ENCODE measurements at places on chromosomes 5 and 9. TPM values are rescaled to one million over a fixed set of nuclear protein-coding genes. Genes with fewer than 3 reads are reported as not detected.

LEAP2 gene
- 5.0 TPM for total RNA-seq

CCDC180 gene
- total RNA-seq, result 10.9 TPM

RANBP17 gene
- 5.2 TPM for total RNA-seq

BNC2 gene
- 2.6 TPM for total RNA-seq

SCAMP1 gene
- 20.8 TPM for total RNA-seq

SPTLC1 gene
- total RNA-seq, result 60.7 TPM

DDX41 gene
- 68.9 TPM for total RNA-seq

DNA sequence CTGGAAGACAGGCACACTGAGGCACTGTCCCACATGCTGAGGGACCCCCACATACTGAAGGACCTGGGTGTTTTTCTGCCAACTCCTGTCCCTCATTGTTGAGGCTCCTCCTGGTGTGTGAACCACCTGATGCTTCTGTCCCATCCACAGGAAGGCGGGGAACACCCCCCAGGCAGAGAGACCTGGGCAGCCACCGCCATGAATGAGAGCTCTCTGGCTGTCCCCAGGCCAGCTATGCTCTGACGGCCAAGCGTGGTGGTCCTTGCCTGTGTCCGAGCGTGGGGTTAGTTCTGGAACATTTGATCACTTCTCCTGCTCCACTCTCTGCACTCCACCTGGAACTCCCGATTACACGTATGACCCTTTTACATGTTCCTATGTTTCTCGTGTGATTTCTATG is 11.9 kb upstream of the LRRC14B start:
- no peak for DNase-seq

- DNase-seq, result no peak
Measured at GRCh38 chr9:20552874-20553557, 69.3 kb downstream of the MLLT3 start.

GRCh38 chr9:72465593-72465984 is 55.8 kb upstream of the TMC1 start:
- no peak for DNase-seq

GRCh38 chr9:107123389-107123788 is 159.7 kb upstream of the RAD23B start:
- no peak for DNase-seq

DNA sequence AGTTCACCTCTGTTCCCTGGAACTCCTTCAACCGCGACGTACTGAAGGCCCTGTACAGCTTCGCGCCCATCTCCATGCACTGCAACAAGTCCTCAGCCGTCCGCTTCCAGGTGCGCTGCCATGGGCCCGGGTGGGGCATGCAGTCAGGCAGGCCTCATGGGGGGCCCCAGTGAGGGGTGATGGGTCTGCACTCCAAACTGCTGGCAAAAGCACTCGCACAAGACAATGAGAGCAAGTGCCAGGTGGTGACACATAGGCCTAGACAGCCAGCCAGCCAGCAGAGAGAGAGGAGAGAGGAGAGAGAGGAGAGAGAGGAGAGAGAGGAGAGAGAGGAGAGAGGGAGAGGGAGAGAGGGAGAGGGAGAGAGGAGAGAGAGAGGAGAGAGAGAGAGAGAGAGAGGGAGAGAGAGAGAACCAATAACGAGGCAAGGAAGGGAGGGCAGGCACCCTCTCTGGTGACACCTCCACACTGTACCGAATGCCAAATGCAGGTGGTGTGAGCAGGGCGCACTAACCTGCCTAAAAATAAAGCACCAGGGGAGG is 21.0 kb downstream of the DBH start:
- DNase-seq, result no peak

DNA sequence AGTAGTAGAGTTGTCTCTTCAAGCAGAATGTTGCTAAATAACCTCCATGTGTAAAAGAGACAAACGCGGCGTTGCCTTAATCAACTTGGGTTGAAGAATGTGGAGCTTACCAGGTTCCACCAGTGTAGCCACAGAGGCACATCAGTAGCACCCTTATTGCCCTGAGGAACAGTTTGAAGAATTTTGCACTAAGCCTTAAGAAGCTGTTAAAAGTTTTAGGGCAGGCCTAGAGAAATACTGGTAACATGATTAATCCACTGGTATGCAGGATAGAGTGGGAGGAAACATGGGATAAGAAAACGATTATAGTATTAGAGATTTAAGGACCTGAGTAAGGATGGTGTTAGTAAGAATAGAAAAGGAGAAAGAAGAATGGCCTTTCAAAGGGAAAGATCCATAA is 100.6 kb downstream of the ZCCHC7 start:
- no peak for DNase-seq

DNA sequence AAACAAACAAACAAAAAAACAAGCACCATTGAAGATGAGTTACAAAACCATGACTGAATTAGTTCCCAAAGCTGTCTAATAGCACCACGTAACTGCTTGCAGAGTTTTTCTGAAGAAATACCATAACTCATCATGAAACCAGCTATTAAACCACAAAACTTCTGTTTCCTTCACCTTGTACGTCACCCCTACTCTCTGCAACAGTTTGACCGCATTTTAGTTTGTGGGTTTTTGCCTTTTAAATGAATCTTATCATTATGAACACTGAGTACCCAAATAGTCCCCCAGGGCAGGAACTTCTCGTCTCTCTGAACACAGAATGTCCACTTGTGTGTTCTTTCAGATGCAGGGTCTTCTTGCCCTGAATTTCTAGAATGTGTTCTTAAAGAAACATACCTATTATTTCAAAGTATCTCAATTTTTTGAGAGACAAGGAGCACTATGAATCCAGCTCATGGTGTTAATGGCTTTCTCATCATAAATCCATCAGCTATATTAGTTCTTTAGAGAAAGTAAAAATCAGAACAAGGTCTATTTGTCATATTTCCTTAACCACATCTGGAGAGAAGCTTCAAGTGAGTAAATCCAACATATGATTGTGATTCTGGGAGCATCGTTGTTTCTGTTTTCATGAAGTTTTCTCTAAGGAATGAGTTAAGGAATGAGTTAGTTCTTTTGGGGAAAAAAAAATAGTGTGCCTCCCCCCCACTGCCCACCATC is 210.6 kb downstream of the AUH start:
- no peak for DNase-seq

- no peak for DNase-seq
Measured at GRCh38 chr5:8905021-8905420, 640.9 kb downstream of the SEMA5A start.

DNA sequence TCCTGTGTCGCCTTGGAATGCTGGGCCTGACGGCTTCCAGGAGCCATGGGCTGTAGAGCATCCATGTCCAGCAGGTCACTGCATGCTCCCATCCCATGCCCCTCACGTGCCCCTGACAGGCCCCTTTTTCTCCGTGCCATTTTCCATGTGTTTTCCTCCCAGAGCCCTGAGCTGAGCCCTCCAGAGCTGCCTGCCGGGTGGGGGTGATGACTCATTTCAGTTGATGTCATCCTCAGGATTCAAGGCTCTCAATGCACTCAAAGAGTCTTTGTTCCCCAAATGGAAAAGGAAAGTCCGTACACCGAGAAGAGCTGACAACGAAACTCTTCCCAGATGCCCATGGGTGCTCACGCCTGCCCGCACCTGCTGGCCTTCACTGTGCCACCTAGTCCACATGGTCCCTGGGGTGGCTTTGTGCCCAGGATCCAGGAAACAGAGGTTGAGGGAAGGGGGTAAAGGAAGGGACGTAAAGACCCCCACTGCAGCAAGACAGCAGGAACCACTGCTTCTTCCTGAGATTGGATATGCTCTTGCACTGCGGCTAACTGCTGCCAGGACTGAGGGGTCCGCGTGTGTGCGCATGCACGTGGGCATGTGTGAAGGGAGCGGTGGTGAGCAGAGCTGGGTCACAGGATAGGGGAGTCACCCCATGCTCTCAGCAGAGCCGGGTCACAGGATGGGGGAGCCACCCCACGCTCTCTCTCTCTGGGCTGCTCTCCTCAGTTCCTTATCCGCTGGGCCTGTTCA is 27.6 kb downstream of the COL15A1 start:
- no peak for DNase-seq
